ENCODE measurements at places on chromosomes 1 and 21.

- DNase-seq, result no peak
These were observed 9.3 kb downstream of the EEIG2 start for GRCh38 chr1:108569097-108569728.

GRCh38 chr1:235826102-235826854 is 40.4 kb downstream of the LYST start:
- DNase-seq, result no peak

DNA sequence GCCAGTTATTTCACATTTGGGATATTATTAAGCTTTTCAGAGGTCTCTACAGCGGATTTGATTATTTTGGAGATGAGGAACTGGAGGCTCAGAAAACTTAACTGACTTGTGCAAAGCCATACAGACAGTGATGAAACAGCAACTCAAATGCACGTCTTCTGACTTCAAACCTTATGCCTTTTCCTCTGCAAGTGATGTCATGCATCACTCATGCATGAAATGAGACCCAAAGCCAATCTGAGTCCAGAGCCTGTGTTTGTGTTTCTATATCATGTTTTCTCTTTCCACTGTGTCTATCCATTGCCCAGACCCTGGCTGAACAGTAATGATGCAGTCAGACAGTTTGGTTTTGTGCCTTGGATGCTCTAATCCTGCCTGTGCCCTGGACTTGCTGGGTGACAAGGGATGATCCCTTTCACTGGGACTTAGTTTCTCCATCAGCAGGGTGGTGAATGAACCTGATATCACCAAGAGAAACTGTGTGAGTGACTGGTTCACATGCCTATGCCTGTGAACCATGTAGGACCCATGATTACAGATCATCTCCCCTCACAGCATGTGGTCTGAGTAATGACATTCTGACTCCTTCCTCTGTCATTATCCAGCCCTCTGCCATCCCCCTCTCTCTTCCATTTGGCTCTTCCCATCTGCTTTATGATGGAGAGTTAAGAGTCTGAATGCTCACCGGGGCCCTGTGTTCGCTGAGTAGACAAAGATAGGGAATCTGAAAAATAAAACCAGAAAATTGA is 33.4 kb downstream of the SLAMF6 start:
- no peak for DNase-seq

DNA sequence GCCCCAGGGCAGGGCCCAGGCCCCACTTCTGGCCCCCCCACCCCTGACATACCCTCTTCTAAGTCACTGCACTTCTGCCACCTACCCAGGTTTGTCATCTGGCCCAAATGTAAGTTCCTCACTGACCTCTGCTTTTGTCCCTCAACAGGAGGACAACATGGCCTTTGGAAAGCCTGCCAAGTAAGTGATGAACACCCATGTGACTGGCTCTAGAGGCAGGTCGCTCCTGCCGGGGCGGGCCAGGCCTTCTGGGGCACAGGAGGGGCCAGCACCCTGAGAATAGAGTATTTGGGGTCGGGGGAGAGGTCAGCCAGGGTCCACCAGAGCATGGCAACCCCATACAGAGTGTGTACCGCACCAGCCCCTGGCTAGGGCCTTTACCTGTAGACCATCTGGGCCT is 9.9 kb upstream of the SYTL1 start:
- DNase-seq, result no peak

DNA sequence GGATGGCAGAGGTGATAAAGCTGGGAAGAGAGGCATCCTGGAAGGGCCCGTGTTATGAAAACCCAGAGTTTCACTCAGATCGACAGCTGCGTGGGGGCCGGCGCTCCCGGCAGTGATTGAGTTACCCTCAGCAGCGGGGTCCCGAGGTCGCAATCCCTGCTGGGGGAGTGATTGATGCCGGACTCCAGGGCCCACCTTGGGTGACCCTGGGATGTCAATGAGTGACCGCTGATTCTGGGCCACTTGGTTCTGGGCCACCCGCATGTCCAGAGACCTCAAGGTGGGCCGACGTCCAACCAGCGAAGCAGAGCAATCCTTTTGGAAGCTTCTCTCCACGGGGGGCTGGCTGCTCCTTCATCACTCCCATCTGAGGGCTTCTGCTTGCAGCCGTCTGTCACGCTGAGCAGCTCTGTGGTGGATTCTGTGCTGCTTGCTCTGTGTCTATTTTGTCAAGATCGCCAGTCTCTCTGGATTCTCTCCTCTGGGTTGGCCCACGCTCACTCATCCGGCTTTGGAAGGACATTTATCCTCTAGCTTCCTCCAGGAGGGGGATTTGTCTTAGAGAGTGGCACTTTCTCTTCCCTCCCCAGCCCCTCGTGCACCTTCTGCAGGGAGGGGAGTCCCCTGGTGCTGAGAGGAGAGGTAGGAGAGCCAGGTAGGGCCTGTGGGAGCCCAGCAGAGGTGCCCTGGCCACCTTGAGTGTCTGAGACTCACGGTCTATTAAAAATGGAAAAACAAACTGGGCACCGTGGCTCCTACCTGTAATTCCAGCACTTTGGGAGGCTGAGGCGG is 110.9 kb upstream of the C1orf174 start:
- no peak for DNase-seq

- DNase-seq, result no peak
These were observed 37.5 kb downstream of the CLIC6 start for GRCh38 chr21:34706337-34706736.

DNA sequence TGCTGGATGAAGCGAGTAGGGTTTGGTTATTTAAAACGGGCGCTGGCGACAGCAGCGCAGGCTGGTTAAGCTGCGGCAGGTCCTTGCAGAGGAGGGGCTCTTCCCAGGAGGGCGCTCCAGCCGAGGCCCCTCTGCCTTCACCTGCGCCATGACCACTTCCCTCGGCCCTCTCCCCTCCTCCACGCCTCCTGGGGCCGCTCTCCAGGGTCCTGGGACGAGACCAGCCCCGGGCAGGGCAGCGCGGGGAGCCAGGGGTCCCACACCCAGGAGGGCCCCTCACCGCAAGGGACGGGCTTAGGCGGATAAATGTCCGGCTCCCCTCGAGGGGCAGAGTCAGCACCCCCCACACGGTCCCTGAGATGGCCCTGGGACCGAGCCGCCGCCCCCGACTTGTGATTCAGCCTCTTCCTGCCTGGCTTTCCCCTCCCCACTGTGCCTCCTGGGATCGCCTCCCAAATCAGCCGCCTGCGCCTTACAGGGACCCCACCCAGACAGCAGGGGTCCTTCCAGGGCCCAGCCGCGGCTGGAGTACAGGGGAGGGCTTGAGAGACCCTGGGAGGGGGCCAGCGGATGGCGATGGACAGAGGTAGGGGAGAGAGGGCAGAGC is 380.7 kb downstream of the MATN1 start:
- DNase-seq, result no peak

DNA sequence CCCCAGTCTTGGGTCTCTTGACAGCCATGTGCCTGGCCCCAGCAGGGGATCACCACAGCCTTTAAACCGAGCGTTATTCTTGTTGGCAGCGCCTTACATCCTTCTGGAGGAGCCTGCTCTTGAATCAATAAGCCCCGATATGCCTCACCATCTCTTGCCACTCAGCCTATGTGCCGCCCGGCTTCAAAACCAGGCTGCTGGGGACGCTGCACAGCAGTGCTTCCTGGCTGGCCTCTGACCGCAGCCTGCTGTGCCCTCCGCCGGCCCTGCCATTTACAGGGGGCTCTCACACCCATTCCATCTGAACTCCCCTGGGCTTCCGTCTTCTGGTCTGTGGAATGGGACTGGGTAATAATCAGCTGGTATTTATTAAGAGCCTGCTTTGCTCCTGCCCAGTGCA is 3.0 kb upstream of the PEX10 start:
- DNase-seq, result no peak

DNA sequence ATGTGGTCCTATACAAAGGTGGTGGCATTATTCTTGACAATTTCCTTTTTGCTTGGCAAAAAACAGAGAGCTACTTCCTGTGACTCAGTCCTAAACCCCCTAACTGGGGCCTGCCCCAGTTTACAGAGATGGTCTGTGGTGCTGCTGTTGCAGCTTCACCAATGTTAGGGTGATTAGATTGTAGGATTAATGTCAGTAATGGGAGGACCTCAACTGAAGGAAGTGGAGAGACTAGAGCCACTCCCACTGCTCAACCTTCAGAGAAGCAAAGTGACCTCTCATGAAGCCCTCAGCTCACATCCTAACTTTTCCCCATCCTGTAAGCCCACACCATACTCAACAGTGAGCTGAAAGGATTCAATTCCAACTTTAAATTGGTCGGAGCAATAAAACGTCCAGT is 3.6 kb downstream of the S100A6 start:
- DNase-seq, result no peak

All from GM12891 (cell line).